Activated CD4-positive, alpha-beta T cell treated with anti-CD3 and anti-CD28 coated beads, Interleukin-2, Interleukin-6, amounts not matched to agents 100 ng/mL and 50 ng/mL, durations not matched to agents 16 hours and 8 hours (primary cell): ENCODE measurements at places on chromosomes 4 and X.

GRCh38 chr4:98030059-98030458, 113.2 kb downstream of the STPG2 start:
- DNase-seq = no peak

GRCh38 chr4:105246712-105247111, 100.0 kb downstream of the TET2 start:
- DNase-seq = no peak

- DNase-seq = no peak
Measured at GRCh38 chr4:180823108-180823507, 1420.1 kb upstream of the TENM3 start.

DNA sequence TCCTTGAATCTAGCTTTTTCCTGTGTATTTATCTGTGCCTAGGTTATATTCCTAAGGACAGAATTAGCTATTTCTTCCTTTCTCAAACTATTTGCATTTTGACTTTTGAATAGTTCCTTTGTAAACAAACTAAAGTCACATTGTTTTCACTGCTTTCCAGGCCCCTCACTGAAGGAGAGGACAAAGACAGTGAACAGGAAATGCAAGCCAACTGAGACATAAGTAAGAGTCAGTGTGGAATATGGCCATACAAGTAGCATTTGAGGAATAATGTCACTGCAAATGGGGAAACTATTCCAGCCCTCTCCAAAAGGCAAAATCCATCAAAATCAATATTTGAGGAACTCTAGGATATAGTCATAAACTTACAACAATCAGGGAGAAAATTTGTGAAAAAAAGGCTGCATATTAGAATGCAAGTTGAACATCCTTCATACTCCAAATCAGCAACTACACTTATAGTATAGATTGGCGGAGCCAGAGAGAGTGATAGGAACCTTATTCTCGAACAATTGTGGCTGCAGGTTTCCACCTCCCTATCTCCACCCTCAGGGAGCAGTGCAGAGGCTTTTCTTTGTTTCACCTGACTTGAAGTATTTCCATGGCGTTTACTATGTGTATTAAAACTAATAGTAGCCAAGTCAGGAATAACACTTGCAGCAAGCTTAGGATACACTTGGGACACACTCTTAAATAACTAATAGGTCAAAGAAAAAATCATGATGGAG, 1110.4 kb upstream of the ADGRL3 start:
- DNase-seq = no peak

DNA sequence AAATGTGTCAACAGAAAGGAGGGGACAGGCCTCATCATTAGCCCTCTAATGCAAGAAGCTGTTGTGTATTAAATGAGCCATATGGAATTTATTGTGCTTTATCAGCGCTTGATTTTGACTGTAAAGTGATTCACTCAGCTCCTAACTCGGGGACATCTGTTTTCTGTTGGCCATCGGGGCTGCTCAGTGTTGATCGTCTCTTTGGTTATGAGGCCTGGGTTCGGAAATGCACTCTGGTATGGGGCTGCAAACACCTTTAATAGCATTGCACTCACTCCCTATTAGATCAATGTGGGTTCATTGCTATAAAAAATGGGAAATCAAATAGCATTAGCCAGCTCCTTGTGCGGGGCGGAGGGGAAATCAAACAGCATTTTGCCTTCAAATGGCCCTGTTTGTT, 6.4 kb downstream of the ARX start:
- no peak for DNase-seq

DNA sequence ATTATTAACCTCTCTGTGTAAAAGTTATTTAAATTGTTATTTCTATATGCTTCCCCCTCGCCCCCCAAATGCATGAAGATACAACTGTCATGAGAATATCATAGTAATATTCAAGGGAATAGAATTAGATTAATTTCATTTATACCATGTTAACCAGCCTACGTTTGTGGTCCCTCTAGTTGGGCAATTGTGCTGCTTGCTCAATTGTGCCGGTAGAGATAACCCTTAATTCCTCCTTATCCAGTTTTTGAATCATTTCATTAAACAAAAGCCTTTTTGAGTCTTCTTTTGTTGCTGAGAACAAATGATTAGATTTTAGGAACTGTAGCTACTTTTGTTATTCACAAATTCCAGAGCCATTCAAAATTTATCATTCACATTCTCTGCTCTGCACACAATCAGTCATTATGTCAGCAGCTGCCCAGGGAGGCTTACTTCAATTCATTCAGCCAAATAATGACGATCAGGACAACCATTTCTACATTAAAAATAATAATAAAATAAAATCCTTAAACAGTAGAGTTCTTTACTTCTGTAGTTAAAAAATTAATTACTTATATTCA, 98.1 kb downstream of the ADGRL3 start:
- DNase-seq = no peak

GRCh38 chrX:108090491-108091263, 665 bp downstream of the PSMD10 start:
- no peak for DNase-seq

GRCh38 chrX:103741879-103742278, 31.2 kb downstream of the TMEM31 start:
- no peak for DNase-seq

DNA sequence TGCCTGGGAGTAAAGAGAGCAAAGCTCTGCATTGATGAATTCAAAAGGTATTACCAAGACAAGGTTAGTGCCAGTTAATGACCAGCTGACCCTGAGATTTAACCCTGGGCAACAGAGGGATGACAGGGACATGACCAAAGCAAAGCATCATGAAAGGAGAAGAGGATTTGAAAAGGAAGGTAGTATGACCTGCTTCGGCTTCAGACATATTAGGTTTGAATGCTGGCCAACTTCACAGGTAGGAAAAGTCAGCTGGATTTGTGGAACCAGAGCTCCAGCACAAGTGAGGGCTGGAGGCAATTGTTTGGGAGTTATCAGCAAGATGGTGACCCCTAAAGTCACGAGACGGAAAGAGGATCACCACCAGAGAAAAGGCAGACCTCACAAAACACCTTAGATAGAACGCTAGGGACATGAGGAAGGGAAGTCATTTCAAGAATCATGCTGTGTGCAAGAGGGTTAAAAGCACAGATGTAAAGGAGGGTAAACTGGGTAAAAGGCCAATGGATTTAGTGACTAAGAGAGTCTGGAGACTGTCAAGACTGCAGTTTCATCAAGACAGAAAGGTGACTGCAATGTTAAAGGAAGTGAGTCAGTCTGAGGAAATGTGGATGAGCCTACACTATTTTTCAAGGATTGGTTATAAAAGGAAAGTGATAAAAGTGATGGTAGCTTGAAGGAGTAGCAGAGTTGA, 45.6 kb downstream of the SH3RF1 start:
- DNase-seq = peak; percentile 1

GRCh38 chr4:174340714-174341113, 57.0 kb downstream of the CEP44 start:
- DNase-seq = no peak

DNA sequence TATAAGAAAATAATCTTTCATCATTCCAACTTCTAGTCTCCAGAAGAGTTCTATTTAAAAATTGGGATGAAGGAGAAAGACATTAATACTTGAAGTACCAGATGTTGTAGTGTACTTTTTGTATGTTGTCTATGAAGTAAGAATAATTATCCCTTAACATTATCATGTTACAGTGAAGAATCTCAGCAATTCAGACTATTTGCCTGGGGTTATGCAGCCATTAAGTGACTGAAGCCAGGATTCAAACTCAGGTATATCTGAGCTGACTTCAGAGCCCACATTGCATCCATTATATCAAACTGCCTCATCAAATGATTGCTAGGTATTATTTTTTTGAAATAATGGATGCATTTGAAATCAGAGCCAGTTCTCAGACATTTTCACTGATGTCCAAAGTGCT, 76.1 kb upstream of the FHDC1 start:
- DNase-seq = no peak

- DNase-seq = no peak
Measured at GRCh38 chr4:79241846-79242245, 84.0 kb downstream of the NAA11 start.

GRCh38 chr4:168398589-168398988, 80.0 kb upstream of the DDX60 start:
- no peak for DNase-seq

- no peak for DNase-seq
Measured at GRCh38 chr4:6393544-6394475, 78.6 kb downstream of the PPP2R2C start.

DNA sequence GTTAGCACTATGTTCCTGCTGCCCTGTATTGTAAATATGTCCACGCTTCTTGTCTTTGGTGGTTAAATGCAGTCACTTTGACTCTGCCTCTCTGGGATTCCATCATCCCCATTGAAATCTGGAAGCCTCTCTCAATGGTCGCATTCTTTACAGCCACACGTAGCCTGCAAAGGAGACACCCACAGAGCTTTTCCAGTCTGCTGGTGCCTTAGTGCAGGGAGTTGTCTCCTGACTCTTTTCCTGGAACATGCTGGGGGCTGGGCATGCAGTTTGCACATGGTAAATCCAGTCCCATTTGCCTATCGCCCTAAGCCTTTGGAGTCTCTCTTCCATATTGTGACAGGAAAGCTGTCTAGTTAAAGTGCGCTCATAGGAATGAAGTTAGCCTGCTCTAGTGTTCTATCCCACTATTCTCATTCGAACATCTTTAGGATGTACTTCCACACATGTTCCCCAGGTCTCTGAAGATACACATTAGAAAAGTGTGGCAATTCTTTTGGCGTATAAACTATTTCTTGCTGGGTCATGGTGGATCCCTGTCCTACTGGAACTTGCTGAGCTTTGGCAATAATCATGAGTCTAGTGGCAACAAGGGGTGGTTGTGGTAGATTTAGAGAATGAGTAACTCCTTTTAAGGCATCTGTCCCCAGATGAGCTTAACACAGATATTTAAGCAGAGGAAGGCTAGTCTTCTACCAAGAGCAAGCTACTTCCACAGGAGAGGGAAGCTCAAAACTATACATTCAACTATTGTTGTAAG, 33.7 kb downstream of the COQ2 start:
- DNase-seq = no peak

DNA sequence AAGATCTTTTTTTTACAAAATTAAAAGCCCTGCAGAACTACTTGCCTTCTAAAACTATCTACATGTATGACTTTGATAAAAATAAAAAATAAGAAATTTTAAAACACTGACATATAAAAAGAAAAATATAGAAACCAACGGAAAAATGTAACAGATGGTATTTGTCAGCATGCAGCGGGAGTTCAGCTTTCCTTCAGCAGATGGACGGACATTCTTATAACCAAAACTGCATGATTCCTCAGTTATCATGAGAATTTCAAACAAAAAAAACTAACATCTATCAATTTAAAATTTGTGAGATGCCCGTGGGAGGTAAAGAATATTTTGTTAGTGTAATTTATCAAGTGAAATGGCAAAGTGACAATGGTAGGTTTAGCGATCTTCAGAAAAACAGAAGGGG, 23.2 kb downstream of the RWDD4 start:
- no peak for DNase-seq

DNA sequence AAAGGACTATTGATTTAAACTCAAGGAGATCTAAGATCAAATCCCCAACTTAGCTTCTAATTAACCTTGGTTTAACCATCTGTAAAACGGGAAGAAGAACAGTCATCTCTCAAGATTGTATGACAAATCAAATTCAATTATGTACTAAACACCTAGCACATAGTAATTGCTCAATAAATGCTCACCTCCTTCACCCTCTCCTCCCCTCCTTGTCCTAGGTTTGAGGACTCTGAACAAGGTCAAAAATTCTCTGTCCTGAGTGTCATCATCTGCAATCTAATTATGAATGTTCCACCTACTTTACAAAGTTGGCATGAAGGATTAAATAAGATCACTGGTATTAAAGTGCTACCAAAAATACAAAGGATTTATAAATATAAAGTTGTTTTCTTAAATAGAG, 320.1 kb upstream of the PPARGC1A start:
- no peak for DNase-seq

- no peak for DNase-seq
Measured at GRCh38 chrX:124194199-124194598, 138.3 kb upstream of the TEX13D start.

- no peak for DNase-seq
Measured at GRCh38 chr4:83138946-83139345, 24.4 kb upstream of the PLAC8 start.

- peak; percentile 9 for DNase-seq
Measured at GRCh38 chr4:88911246-88912212, 145.5 kb downstream of the FAM13A start.

DNA sequence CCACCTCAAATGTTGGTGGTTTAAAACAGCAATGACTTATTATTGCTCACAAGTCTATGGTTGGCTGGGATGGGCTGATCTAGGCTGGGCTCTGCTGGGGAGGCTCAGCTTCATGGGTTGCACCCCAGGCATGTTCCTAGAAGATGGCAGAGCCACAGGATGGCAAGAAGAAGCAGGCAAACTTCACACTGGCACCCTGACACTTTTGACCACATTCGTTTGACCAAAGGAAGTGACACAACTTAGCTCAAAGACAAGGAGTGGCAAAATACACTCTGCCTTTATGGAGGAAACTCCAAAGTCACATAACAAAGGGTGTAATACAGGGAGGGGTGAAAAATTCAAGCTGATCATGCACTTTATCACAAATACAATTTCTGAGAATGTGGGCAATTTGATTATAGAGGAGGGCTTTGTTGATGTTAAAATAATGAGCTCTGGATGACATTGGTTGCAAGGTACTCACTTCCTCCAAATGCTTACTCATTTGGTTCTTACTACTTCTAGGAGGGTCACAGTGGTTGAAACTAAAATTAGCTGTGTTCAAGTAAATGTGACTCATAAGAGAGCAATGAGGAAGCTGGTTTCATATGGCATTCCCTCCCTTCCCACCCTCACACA, 249.2 kb upstream of the RPS6KA3 start:
- DNase-seq = peak; percentile 80

DNA sequence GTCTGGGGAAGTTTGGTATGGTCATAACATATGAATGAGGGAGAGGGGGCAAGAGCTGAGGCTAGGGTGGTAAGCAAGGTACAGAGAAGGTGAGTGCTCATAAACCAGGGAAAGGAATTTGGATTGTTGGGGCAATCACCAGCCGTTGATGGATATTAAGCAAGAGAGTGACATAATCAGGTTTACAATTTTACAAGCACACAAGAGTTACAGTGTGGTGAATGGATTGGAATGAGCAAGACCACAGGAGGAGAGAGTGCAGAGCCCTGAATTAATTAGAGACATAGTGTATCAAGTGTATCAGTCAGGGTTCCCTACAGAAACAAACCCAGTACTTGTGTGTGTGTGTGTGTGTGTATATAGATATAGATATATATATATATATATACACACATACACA, 18.7 kb upstream of the FMR1NB start:
- no peak for DNase-seq

GRCh38 chrX:47351706-47352105, 18.7 kb upstream of the ZNF157 start:
- no peak for DNase-seq
